ENCODE measurements at places on chromosomes 7 and 10.

GRCh38 chr10:122188706-122189105 is 82.4 kb upstream of the BTBD16 start:
- no peak for DNase-seq

- no peak for DNase-seq
These were observed 11.7 kb upstream of the MTERF1 start for GRCh38 chr7:91892099-91892705.

- no peak for DNase-seq
These were observed 31.2 kb downstream of the OSBPL3 start for GRCh38 chr7:24948739-24949138.

DNA sequence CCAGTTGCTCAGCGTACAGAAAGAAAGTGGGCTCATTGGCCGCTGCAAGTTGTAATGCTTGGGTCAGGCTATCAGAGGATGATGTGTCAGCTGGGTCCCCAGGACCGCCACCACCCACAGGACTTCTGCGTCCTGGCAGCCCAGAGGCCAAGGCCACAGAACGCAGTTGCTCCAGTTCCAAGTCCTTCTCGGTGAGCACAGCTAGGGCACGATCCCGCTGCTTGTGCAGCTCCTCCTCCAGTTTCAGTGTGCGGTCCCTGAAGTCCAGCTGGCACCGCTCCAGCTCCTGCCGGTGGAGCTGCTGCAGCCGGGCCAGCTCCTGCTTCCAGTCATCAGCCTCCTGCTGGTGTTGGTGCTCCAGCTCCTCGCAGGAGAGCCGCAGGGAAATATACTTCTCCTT is 3.0 kb downstream of the GCC1 start:
- DNase-seq, result no peak

GRCh38 chr10:87861566-87861952 is 1.8 kb downstream of the KLLN start:
- DNase-seq, result no peak

DNA sequence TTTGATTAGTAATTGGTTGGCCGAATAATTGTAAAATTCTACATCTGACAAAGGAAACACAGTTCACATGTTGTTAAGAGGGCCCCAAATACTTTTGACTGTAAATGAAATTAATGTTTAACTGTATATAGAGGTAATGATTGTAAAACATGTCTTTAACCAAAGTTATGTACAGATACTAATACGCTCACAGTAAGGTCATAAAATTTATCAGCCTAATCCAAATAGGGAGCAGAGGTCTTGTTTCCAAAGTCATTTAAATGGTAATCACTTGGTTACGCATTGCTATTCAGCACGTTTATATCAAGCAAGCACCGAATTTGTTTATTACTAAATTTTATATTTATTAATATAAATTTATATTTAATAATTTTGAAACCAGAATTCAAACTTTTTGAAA is 1.4 kb downstream of the PHYHIPL start:
- no peak for DNase-seq

GRCh38 chr7:66310620-66311019 is 105.5 kb downstream of the TPST1 start:
- no peak for DNase-seq

DNA sequence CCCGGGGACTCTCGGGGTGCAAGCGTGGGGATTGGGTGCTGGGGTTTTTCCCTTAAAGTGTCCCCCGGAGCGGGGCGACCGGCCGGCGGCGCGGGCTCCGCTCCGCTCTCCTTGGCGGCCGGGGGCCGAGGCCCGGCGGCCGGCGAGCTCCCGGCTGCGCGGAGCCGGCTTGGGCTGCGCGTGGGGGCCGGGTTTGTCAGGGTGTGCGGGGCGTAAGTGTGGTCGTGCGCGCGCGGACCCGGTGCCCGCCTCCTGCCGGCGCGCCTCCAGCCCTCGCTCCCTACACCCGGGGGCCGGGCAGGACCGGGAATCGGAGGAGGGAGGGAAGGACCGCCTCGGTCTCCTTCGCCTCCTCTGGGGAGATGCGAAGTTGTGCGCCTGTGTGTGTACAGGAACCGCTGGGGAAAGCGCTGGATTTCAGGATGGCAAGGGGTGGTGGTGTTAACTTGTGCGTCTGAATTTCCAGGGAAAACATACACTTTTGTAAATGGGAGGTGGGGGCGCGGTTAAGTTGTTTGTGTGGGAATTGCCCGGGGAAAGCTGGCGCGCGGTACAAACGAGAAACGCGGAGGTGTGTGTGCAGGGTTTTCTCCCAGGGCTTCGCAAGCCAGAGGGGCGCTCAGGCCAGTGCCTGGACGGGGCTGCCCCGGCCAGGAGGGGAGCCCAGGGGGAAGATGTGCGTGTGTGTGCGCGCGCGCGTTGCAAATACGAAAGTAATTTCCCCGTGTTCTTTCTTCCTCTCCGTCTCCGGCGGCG is 737 bp downstream of the ZMIZ1 start:
- DNase-seq, result peak; percentile 55

DNA sequence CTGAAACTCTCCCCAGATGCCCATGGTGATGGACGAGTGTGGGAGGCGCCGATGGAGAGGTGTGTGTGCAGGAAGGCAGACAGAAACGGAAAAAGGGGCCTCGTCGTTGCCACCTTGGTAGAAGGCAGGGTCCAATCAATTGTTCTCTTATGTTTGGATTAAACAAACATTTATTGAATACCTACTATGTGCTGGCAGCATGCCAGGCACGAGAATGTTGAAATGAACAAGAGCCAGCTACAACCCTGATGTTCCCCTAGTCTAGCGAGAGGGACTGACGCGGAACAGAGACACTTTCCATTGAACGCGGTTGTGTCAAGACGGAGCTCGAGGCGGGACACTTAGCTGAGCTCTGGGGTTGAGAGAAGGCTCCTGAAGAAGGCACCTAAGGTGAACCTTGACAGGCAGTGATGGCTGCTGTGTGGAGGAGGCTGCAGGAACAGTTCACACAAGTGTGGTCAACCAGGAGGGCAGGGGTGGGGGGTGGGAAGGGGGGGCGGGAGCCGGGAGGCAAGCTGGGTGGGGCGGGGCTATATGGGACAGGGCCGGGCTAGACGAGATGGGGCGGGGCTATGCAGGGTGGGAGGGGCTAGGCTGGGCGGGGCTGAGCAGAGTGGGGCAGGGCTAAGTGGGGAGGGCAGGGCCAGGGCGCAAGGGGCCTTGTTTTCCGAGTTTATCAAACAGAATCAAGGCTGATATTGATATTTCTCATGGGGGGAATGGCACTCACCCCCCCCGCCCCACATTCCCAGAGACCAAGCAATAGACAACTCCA is 181.0 kb downstream of the GATA3 start:
- DNase-seq, result no peak

DNA sequence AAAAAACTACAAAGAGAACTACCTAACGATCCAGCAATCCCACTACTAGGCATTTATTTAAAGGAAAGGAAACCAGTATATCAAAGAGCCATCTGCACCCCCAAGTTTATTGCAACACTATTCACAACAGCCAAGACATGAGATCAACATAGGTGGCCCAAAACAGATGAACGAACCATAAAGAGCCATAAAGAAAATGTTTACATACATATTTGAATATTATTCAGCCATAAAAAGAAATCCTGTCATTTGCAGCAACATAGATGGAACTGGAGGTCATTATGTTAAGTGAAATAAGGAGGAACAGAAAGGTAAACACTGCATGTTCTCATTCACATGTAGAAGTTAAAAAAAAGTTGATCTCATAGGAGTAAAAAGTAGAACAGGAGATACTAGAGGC is 15.6 kb upstream of the SLC26A3 start:
- no peak for DNase-seq

- DNase-seq, result no peak
These were observed 532.2 kb upstream of the CNTNAP2 start for GRCh38 chr7:145584401-145584800.
